Activated CD8-positive, alpha-beta memory T cell treated with anti-CD3 and anti-CD28 coated beads, Interleukin-2, amount 50 U/mL, for 4 hours (primary cell): ENCODE measurements at places on chromosomes 16 and 17.
A peak's percentile ranks its signal among the peaks of the same experiment; 100 is the strongest.

DNA sequence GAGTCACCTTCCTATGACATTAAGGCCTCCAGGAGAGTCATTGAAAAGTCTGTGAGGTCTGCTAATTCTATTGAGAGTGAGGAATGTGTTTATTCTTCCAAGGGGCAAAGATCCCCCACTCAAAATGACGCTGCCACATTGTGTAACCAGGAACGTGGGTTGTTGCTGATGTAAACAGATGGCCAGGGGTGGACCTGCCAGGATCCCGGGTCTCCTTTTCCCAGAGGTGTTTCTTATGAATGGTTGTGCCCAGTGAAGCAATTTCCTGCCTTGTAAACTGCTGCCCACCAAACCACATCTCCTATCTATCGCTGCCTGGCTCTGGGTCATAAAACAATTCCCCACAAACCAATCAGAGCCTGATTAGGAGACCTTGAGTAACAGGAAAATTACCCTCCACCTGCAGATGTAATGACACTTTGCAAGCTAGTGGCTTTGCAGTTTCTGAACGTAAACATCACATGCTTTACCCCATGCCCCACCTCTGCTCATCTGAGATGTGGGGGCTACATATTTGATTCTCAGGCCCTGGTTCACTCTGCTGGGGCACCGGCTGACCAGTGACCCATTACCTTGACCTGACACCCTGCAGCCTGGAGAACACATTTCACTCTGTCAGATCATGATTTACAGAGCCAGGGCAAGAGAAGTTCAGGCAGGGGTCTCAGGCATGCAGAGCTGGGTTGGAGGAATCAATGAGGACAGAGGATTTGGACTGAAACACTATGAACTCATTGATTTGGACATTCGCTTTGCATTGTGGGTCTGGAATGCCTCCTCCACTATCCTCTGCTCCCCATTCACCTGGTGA is 33.1 kb upstream of the DDX52 start:
- no peak for DNase-seq

GRCh38 chr16:54171626-54172537 is 114.7 kb downstream of the IRX3 start:
- no peak for DNase-seq

- no peak for DNase-seq
Measured at GRCh38 chr16:82884320-82884898, 257.6 kb downstream of the CDH13 start.

- no peak for DNase-seq
Measured at GRCh38 chr17:66200685-66201092, 8.8 kb upstream of the CEP112 start.

GRCh38 chr16:67170168-67170948 is at the start of gene NOL3:
Gene NOL3 (plus strand): TSS chr16:67170538.
- no peak for DNase-seq

DNA sequence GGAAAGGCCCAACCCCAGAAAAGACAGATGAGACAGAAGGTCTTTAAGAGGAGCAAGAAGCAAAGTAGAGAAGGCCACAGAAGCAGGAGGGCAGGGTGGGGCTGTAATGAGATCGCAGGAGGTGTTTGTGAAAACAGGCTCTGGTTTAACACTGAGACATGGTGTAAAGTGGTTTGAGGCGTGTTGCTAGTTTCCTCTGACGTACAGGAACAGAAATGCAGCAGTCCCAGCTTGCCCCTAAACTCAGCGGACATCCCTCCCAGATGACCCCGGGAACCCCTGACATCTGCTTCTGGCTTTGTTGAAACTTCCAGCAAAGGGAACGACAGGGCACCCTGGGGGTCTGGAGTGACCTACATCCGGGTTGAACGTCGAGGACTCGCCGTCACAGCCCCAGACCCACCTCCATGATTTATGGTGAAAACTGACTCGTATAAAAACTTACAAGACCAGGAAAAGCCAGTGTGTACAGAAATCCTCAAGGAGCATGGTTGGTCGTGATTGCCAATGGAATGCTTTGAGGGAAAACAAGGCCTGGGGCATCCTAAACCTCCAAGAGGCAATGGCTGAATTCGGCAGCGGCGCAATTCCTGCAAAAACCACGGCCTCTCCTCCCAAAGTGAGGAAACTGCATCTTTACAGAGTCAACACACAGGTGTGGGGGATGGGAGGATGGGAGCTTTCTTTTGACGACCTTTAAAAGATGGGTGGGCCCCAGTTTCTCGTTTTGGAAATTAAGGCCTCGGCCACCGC is 25.8 kb downstream of the LITAF start:
- peak; percentile 58 for DNase-seq

GRCh38 chr17:69434164-69434579 is 19.7 kb downstream of the MAP2K6 start:
- no peak for DNase-seq

DNA sequence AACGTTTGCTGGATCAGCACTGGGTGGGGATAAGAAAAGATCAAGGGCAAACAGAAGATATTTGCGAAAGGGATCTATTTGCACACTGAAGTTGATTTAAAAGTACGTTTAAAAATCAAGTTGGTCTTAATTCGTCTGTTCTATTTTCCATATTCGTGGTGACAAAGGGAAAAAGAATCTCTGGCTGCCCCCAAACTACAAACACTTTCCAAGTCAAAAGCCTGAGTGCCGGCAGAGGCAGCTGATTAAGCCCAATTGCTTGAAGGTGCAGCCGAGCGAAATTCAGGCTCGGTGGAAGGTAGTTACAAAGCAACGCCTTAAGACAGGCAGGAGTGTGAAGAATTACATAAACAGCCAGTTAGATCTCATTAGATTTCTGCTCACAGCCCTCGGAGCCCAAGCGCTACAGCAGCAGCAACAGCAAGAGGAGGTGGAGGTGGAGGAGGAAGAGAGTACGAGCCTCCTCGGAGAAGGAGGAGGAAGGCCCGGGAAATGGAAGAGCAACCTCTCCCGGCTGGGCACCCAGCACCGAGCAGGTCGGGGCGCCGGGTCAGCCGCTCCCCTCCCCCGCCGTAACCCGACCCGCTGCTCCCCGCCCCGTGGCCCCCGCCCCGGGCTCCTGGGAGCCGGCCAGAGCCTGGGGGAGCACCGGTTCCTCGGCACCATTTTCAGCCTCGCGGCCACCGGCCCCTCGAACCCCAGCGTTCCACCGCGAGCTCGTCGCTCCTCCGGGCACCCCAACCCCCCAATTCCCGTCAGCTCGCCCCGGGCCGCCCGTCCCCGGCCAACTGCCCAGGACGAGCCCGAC is 890 bp downstream of the TOB1 start:
- DNase-seq = peak; percentile 43

- no peak for DNase-seq
Measured at GRCh38 chr17:14316126-14316832, 15.4 kb downstream of the HS3ST3B1 start.

GRCh38 chr17:29581583-29582253 is 7.7 kb downstream of the GIT1 start:
- DNase-seq = no peak

GRCh38 chr16:23244122-23244521 is 58.0 kb upstream of the SCNN1B start:
- no peak for DNase-seq

DNA sequence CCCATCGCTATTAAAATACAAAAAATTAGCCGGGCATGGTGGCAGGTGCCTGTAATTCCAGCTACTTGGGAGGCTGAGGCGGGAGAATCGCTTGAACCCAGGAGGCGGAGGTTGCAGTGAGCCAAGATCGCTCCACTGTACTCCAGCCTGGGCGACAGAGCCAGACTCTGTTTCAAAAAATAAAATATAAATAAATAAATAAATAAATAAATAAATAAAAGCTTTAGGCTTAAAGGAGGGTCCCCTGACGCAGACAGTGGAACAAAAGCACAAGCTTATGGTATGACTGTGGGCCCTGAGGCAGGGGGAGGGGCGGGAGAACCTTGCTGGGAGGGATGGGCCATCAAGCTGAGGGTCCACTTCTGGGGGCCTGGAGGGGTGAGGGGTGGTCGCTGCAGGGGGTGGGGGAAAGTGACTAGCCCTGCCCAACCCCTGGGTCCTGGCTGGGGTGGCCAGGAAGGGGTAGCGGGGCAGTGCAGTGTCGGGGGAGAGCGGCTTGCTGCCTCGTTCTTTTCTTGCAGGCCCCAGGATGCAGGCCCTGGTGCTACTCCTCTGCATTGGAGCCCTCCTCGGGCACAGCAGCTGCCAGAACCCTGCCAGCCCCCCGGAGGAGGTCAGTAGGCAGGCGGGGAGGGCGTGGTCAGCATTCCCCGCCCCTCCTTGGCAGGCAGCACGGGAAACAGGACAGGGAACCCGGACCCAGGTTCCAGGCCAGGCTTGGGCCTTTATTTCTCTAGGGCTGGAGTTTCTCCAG is 4.7 kb downstream of the SERPINF1 start:
- no peak for DNase-seq

- no peak for DNase-seq
Measured at GRCh38 chr16:11474617-11475291, 112.0 kb downstream of the LITAF start.

- DNase-seq = no peak
Measured at GRCh38 chr17:17204041-17204591, 2.0 kb downstream of the PLD6 start.

DNA sequence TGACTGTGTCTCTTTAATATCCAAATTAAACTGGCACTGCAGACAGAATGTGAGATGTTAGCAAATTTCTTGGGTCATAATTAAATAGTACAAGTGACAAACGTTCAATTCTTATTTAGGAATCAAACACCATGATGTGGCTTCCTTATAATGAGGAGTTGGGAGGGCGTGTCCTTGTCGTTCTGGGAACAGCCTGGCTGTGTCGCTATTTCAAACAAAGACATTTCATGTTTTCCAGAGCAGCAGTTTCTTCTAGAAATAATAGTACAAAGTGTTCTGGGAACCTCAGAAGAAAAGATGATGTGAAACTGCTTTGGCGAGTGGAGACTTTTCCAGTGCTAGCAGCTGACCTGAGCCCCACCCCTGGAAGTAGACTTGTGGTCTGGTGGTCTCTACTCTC is 301.7 kb upstream of the N4BP1 start:
- DNase-seq = no peak

DNA sequence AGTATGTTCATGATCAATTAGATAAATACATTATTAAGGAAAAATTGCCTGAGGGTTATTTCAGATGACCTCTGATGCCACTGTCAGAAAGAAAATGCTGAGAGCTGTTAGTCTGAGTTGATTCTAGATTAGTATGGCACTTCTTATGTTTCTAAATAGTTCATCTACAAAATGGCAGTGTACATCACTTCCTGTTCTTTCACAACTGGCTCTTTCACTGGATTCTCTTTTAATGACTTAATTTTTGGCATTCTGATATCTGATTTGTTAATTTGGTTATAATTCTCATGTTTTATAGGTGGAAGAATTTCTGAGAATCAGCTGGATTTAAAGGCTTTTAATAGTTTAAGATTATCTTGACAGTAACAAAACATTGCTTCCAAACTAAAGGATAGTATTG is 3.3 kb downstream of the TAOK1 start:
- no peak for DNase-seq

DNA sequence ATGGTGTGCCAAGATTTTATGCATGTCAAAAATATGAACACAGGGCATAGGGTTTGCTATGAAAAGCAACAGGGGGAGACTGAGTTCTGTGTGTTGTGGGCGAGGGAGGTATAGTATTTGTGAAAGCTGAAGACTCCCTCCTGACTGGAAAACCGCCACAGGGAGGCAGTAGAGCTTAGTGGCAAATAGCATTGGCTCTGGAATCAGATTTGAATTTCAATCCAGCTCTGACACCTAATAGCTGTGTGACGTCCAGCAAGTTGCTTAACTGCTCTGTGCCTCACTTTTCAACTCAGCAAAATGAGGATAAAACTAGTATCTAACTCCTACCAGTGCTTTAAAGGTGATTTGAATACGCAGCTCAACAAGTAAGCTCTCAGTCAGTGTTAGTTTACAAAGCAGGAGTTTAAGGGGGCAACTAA is 22.0 kb downstream of the KPNA2 start:
- peak; percentile 50 for DNase-seq

GRCh38 chr16:50297301-50298074 is 31.1 kb downstream of the ADCY7 start:
- no peak for DNase-seq

- DNase-seq = no peak
Measured at GRCh38 chr16:89545831-89546574, 14.5 kb upstream of the RPL13 start.

- no peak for DNase-seq
Measured at GRCh38 chr16:85220125-85220839, 108.0 kb upstream of the CIBAR2 start.

GRCh38 chr16:57918994-57919393 is 51.9 kb downstream of the CNGB1 start:
- no peak for DNase-seq

- no peak for DNase-seq
Measured at GRCh38 chr17:77388384-77389306, 247.9 kb downstream of the SEC14L1 start.

DNA sequence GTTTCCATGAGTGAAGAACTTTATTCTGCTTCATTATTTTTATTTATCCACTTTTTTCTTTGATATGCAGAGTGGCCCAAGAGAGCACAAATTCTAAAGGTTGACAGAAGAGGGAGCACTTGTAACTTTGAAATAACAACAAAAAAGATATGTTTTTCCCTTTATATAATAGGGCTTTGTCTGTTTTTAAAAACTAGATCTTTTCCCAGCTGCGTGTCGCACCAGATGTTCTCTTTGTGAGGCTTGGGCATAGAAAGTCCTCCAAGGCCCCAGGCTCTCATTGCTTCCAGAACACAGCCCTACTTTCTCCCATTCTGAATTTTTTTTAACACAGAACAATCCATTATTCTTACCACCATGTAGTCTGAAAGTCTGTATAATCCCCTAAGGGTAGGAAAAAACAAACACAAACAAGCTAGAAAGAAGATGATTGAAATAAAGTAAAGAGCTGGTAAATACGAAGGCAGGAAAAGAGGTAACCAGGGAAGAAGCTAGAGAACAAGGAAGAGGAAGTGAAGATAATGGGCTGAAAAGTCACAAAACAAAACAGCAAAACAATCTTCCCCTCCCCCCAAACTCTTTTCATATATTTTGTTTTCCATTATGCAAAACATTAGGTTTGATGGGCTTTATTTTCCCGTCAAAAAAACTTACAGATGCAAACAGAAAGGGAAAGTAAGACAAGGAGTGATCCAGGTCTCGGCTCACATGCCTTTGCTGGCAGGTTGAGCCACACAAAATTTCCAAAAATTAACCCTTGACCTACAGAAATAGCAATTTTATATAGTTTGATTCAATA is 160.4 kb downstream of the ABCA8 start:
- DNase-seq = no peak

GRCh38 chr17:73575470-73576221 is 68.6 kb downstream of the SDK2 start:
- no peak for DNase-seq

DNA sequence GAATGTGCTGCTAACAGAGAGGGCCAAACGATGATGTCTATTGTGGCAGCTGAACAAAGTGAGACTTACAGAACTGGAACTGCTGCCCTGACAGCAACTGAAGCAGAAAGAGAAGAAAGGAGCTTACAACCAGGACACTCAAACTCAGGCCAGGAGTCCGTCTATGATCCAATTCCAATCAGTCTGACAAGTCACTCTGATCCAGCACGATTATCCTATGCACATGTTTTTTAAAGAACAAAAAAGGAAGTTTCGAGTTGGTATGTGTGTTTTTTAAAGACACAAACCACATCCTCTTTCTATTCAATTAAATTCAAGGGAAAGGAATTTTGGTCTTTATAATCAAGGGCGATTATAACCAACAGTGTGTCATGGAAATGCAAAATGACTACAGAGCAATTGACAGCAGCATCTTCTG is 42.4 kb upstream of the MTMR4 start:
- DNase-seq = no peak

GRCh38 chr17:1693339-1693738 is 8.7 kb upstream of the PRPF8 start:
- no peak for DNase-seq
